ENCODE measurements at places on chromosomes 7 and 10.

GRCh38 chr10:77905086-77905748 is 21.3 kb downstream of the DLG5 start:
- no peak overlapping the region for H3K27ac ChIP-seq
- H3K27me3 ChIP-seq = peaks cover 8% of the 10 kb centered on the region
- no peak overlapping the region for H3K4me3 ChIP-seq
- no peak for DNase-seq

DNA sequence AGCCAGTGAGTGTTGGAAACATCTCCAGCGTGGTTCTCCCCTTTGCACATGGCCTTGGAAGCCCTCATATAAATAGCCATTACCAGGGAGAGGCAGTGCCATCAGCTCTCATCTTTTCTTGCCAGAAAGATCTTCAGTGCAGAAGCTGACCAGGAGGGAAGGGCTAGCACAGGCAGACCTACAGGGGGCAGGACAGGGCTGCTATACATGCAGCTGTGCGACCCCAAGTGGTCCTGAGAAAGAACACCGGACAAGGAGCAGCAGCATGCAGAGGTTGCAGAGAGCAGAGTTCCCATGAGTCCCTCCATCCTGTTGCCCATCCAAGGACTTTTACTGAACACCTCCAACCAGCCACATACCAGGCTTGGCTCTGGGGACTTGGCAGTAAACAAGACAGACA is 17.1 kb downstream of the GRID1 start:
- H3K27me3 ChIP-seq = no peaks in the 10 kb centered on the region
- H3K36me3 ChIP-seq = no peaks in the 10 kb centered on the region
- peaks cover 3% of the 10 kb centered on the region for H3K4me1 ChIP-seq
- DNase-seq = no peak
- H3K27ac ChIP-seq = no peak overlapping the region

- H3K4me1 ChIP-seq = peaks cover 4% of the 10 kb centered on the region
- H3K4me3 ChIP-seq = no peak overlapping the region
- no peak for DNase-seq
Observed at GRCh38 chr10:103295374-103296015, 18.6 kb downstream of the INA start.

- no peak overlapping the region for H3K27ac ChIP-seq
- no peaks in the 10 kb centered on the region for H3K27me3 ChIP-seq
- H3K4me1 ChIP-seq = peaks cover 13% of the 10 kb centered on the region
- H3K4me3 ChIP-seq = no peak overlapping the region
- DNase-seq = no peak
- no peaks in the 10 kb centered on the region for H3K36me3 ChIP-seq
Observed at GRCh38 chr7:143413123-143413522, 4.5 kb upstream of the EPHA1 start.

DNA sequence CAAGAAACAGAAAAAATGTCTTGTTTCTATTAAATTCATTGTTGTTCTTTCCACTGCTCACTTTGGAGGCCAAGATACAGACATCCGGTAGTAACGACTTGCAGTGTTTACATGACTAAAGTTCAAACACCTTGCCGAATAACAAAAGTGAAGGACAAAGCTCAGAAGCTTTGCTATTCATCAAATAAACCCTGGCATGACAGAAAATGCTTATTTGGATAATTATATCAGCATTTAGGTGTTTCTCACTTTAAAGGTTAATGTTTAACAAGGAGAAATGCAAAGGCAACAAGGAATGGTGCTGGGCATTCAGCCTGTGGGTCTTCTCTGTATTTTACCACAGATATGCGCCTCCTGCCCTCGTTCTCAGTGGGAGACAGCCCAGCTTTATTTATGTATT is 5.4 kb upstream of the PTF1A start:
- H3K27ac ChIP-seq = no peak overlapping the region
- peaks cover 2% of the 10 kb centered on the region for H3K4me1 ChIP-seq
- peaks cover 2% of the 10 kb centered on the region for H3K36me3 ChIP-seq
- H3K27me3 ChIP-seq = peaks cover 56% of the 10 kb centered on the region

- H3K27me3 ChIP-seq = peaks cover 3% of the 10 kb centered on the region
- H3K4me3 ChIP-seq = no peak overlapping the region
- H3K4me1 ChIP-seq = no peaks in the 10 kb centered on the region
- H3K36me3 ChIP-seq = no peaks in the 10 kb centered on the region
Observed at GRCh38 chr7:94348142-94348541, 46.6 kb upstream of the COL1A2 start.

DNA sequence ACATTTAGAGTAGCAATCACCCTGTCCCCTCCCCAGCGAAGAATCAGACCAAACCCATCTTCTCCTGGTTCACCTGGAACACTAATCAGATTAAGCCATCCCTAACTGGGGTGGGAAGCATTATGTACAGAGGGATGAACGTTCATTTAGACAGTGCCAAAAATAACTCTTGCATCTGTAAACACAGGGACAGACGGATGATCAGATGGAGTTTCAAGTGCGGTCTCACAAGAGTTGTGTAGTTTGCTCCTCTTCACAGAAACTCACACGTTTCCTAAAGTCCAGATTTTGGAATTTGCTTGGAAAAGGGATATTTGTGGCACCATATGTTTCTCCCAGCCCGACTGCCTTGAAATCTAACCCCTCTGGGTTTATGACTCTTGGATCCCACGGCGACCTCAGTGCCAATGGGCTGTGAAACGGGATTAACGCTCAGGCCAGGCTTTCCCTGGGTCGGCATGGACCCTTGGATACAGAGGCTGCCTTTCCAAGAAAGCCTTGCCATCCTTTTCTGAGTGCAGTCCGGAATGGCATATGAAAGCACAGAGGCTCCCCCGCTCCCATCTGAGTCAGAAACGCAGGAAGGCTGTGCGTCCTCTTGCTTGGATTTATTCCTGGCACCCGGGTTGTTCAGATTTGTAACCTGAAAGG is 293.2 kb upstream of the HABP2 start:
- H3K36me3 ChIP-seq = no peaks in the 10 kb centered on the region
- no peak for DNase-seq
- H3K27me3 ChIP-seq = peaks cover 22% of the 10 kb centered on the region
- H3K27ac ChIP-seq = no peak overlapping the region
- no peaks in the 10 kb centered on the region for H3K4me1 ChIP-seq

DNA sequence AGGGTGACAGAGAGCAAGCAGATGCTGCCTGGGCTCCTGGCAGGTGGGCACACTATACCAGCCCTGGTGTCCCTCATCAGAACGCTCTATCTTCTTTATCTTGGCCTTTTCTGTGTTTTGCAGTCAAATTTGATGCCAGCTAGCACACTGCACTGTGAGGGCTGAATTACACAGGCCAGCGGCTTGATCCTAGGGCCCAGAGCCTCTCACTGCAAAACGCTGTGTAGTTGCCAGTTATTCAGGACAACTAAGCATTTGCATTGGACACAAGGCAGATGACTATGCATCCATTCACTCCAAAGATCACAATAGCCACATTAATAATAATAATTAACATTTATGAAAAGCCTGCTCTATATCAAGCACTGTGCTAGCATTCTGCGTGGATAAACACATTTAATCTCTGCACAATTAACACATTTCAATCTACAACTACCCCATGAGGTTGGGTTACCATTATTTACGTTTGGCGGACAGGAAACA is 100.3 kb downstream of the PAXIP1 start:
- H3K36me3 ChIP-seq = no peaks in the 10 kb centered on the region
- H3K27me3 ChIP-seq = no peaks in the 10 kb centered on the region
- H3K4me1 ChIP-seq = no peaks in the 10 kb centered on the region
- no peak overlapping the region for H3K27ac ChIP-seq

DNA sequence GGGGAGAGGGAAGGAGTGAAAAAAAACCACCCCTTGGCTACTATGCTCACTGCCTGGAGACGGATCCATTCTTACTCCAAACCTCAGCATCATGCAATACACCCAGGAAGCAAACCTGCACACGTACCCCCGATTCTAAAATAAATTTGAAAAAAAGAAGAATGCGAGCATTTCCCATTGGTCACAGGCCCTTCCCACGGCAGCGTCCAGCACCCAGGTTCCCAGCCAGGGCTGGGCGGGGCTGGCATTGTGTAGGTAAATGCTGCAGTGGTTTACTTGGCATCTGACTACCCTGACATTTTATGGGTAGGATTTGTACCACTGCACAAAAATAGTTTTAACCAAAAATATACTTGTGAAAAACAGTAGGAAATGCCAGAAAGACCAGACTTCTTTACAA is 418.9 kb downstream of the DNAJB6 start:
- DNase-seq = no peak
- no peak overlapping the region for H3K4me3 ChIP-seq
- H3K27ac ChIP-seq = no peak overlapping the region
- no peaks in the 10 kb centered on the region for H3K36me3 ChIP-seq
- peaks cover 5% of the 10 kb centered on the region for H3K27me3 ChIP-seq

DNA sequence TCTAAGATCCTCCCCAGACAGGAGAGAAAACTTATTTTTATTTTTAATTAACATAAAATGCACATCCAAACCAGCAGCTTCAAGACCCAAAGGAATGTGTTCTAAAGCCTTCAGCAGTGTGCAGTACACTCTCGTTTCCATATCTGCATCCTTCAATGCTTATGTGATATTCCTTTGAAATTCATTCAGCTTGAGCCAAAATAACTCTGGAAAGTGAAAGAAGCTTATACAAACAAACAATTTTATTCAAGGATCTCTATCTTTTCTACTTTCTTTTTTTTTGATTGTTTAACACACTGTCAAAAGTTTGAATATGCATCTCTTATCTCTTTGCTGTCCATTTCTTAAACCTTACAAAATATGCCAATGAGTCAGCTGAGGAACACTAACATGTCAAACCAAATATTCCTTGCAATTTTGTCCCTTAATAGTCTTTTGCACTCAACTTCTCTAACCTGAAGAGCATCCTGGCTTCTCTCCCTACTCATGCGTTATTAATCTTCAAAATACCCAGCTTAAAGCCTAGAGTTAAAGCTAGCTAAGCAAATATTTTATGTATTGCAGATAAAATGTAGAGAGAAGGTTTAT is 124.3 kb downstream of the THSD7A start:
- H3K4me1 ChIP-seq = no peaks in the 10 kb centered on the region
- no peaks in the 10 kb centered on the region for H3K36me3 ChIP-seq
- no peaks in the 10 kb centered on the region for H3K27me3 ChIP-seq
- no peak overlapping the region for H3K4me3 ChIP-seq

- H3K36me3 ChIP-seq = peaks cover 19% of the 10 kb centered on the region
- peaks cover 14% of the 10 kb centered on the region for H3K4me1 ChIP-seq
- H3K27ac ChIP-seq = peak overlapping the region; percentile 96
- no peak for DNase-seq
- H3K27me3 ChIP-seq = peaks cover 12% of the 10 kb centered on the region
Observed at GRCh38 chr10:49335364-49335972, 36.5 kb downstream of the C10orf71 start.

- DNase-seq = no peak
- no peak overlapping the region for H3K27ac ChIP-seq
- H3K4me1 ChIP-seq = peaks cover 20% of the 10 kb centered on the region
- no peak overlapping the region for H3K4me3 ChIP-seq
- H3K36me3 ChIP-seq = peaks cover 15% of the 10 kb centered on the region
Observed at GRCh38 chr7:99468336-99468918, 2.5 kb upstream of the ATP5MF start.

GRCh38 chr7:76165973-76166403 is 35.7 kb upstream of the SRRM3 start:
- no peaks in the 10 kb centered on the region for H3K36me3 ChIP-seq
- DNase-seq = no peak
- no peaks in the 10 kb centered on the region for H3K27me3 ChIP-seq
- H3K27ac ChIP-seq = peak overlapping the region; percentile 91
- peak overlapping the region; percentile 85 for H3K4me3 ChIP-seq
- peaks cover 7% of the 10 kb centered on the region for H3K4me1 ChIP-seq

GRCh38 chr10:122931088-122931906 is 20.9 kb downstream of the FAM24A start:
- peaks cover 15% of the 10 kb centered on the region for H3K36me3 ChIP-seq
- no peaks in the 10 kb centered on the region for H3K4me1 ChIP-seq
- no peak for DNase-seq
- H3K27ac ChIP-seq = no peak overlapping the region
- H3K4me3 ChIP-seq = no peak overlapping the region

DNA sequence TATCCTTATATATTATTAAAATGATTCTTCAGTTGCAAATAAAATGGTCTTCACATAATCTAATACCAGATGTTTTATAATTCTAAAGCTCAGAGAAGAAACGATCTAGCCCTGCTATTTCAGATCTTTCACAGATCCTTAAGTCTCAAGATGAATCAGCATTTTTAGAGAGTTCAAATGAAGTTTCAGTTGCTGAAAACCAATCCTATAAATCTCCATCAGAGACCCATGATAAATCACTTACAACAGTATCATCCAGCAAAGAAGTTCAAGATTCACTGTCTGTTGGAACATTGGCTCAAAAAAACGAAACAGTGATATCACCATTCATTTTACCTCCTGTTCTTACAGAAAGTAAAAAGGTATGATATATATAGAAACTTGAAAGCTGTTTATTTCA is 137.0 kb downstream of the CCDC7 start:
- peaks cover 11% of the 10 kb centered on the region for H3K36me3 ChIP-seq
- H3K4me1 ChIP-seq = no peaks in the 10 kb centered on the region
- H3K4me3 ChIP-seq = no peak overlapping the region
- DNase-seq = no peak
- no peaks in the 10 kb centered on the region for H3K27me3 ChIP-seq

GRCh38 chr7:32525839-32526238 is 30.6 kb downstream of the AVL9 start:
- H3K4me3 ChIP-seq = no peak overlapping the region
- H3K27me3 ChIP-seq = no peaks in the 10 kb centered on the region
- H3K4me1 ChIP-seq = peaks cover 3% of the 10 kb centered on the region
- no peak overlapping the region for H3K27ac ChIP-seq
- DNase-seq = no peak
